ENCODE measurements at places on chromosomes 3 and 15. TPM values are rescaled to one million over a fixed set of nuclear protein-coding genes. Genes with fewer than 3 reads are reported as not detected.

GRCh38 chr15:59711451-59712243 lies 22.5 kb upstream of the BNIP2 start:
- DNase-seq, result no peak

- DNase-seq, result no peak
Observed at GRCh38 chr3:126549861-126550487, 8.8 kb downstream of the C3orf22 start.

- no peak for DNase-seq
Observed at GRCh38 chr15:77239882-77240608, 169.1 kb upstream of the TSPAN3 start.

- DNase-seq, result peak; percentile 74
Observed at GRCh38 chr3:99909714-99910495, 92.2 kb downstream of the CMSS1 start.

DNA sequence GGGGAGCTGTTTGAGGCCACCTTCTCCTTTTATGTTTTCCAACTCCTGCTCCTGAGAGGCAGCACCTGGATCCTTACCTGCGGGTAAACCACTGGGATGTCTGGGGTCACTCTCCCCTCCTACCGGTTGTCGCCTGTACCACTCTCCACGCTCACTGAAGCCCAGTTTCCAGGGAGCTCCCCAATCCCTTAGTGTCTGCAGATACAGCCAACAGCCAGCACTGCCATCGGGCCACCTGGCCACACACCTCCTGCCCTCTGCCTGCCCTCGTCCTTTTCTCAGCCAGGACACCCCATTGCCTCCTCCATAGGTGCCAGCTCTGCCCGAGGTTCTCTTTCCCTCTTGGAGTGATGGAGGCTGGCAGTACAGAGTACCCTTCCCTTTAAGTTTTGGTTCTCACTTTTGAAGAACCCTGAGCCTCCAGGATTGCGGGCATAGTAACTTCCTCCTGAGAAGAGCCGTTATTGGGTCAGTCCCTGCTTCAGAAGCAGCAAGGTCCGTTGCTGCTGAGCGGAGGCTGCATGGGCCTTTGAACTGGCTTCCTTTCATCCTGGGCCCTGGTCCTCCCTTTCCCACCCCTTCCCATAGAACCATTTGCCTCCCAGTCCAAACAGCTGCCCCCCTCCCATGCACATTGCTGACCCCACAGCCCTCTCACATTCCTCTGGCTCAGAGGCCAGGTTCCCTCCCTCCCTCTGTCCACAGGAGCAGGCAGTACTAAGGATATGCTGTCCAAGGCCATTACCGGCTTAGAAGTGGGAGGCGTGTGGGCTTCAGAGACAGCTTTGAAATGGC lies 30.9 kb downstream of the ARNT2 start:
- no peak for DNase-seq

DNA sequence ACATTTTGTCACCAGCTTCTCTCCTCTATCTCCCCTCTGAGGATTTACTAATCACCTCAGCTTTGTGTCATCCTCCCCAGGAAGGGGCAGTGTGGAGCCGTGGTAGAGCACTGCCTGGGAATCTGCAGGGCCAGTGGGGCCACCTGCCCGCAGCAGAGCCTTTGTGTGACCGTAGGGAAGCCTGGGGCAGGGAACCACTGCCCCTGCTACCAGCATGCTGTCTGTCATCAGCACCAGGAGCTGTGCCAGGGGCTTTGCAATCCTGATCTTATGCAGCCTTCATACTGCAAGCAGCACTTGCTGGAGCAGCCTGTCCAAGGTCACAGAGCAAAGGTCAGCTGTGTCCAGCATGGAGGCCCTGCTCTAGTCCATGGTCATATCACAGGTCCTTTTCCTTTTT lies 170.2 kb upstream of the IL12A start:
- no peak for DNase-seq

GRCh38 chr3:18228060-18228459 lies 197.1 kb downstream of the SATB1 start:
- DNase-seq, result no peak

DNA sequence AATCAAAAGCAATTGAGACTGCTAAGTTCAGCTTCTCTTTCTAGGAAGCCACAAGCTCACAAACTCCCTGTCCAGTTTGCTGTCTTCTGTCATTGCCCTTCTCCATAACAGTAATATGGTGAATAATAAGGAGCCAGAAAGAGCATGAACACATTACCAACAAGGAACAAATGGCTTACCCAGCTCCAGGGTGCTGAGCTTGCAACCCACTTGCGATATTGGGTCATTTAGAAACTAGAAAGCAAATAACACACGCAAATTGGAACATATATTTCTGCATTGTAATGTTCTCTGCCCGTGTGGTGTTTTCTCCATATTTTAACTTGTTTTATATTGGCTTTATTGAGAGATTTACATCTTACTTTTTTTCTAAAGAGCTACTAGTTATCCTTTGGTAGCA lies 325.3 kb downstream of the GBE1 start:
- DNase-seq, result no peak

DNA sequence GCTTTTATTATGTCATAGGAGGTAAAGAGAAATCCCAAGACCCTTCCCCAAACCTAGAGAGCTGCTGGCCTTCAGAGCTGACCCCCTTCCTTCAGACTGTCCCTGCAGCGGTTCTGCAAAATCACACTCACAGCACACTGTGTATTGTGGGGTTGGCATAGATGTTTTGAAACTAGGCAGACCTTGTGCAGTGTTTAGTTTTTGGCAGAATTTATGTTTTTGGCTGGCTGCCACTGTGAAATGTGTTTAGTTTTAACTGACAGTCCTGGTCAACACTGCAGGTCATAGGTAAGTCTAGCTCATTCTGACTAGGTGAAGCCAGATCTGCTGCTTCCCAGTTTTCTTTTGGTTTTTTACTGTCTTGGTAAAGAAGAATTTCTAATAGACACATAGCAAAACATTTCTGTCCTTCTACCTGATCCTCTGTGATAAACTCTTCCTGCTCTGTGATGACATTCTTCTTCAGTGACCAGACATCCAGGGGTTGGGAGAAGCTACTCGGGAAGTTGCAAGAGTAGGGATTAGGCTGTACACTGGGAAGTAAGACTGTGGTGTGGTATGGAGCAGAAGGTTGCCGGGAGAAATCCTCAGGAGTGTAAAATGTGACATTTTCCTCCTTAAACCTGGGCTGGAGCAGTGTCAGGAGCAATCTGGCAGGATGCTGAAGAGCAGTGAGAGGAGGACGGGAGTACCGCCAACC lies 209.6 kb upstream of the MCTP2 start:
- no peak for DNase-seq

DNA sequence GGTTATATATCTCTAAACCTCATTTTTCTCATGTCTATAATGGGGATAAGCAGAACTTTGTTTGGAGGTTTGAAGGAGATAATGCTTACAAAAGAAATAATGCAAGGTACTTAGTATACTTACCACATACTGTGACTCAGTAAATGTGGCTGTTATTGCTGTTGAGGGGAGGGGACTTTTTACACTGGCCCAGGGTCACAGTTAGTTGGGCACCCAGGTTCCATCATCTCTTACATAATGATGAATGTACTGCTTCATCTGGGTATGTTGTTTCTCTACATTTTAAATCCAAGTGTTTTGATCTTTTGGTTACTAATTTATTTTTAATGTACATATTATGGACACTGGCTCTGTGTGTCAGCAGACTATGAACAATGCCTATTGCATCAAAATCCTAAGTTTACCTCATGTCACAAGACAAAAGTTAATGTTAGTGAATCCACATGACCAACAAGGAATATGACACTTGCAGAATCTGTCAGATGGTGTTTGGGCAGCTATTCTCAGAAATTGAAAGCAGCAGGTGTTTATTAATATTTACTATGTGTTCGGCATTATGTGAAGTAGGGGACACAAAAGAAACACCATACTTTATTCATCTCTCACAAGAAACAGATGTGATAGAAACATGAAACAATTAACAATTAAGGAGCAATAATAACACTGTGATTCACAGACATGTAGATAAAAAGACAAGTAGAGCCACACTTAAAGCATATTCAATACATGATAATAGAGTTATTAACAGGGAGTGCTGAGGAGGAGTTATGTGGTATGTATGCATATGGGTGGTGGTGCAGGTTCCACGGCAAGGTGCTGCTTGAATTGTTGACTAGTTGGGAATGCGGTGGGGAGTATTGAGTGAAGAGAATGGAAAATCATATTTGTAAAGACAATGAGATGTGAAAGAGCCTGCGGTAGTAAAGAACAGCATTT lies 109.7 kb downstream of the GALK2 start:
- DNase-seq, result no peak

PIF1 gene
- total RNA-seq, result 5.3 TPM

MKRN2OS gene
- total RNA-seq, result not detected

MESP2 gene
- 0.28 TPM for total RNA-seq

MAP1A gene
- 47.2 TPM for total RNA-seq

SPINK8 gene
- total RNA-seq, result not detected

KBTBD8 gene
- total RNA-seq, result 8.6 TPM

All from IMR-90 (cell line).